CD8-positive, alpha-beta memory T cell (primary cell): ENCODE measurements at places on chromosomes 1 and 21.

- DNase-seq: no peak
Observed at GRCh38 chr21:35150562-35151226, 101.6 kb upstream of the RUNX1 start.

GRCh38 chr1:112307930-112308591 is 88.0 kb upstream of the CTTNBP2NL start:
- no peak for DNase-seq

DNA sequence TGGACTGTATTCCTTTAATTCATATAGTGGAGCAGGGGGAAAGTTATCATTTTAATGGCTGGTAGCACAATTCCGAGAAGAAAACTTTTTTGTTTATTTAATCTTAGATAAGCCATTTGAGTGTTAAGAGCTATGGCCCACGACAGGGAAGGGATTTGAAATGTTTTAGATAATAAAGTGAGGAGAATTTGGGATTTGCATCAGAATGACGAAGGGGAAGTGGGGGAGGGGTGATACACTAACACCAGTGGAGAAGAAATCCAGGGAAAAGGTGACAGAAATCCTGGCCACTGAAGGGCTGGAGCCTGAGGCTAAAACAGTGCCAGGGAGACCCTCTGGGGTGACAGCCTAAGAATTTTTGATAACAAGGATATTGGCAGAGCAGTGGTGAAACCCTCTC is 21.0 kb downstream of the LEPR start:
- DNase-seq: no peak

DNA sequence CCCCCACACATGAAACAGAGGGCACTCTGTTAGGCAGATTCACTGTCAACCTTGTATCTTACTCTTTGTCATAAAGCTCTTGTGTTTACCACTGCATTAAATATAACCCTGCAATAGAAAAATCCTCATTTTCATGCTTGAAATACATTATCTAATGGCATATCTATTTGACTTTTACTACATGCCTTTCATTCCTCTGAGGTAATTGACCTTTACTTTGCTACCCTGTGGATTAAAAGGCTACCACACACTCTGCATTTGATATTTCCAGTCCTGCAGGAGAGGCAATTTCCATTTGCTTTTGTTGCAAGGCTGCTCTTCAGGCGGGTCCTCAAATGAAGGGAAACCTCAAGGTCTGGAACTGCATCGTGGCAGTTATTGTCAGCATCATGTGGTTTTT is 238.0 kb downstream of the NTNG1 start:
- no peak for DNase-seq

DNA sequence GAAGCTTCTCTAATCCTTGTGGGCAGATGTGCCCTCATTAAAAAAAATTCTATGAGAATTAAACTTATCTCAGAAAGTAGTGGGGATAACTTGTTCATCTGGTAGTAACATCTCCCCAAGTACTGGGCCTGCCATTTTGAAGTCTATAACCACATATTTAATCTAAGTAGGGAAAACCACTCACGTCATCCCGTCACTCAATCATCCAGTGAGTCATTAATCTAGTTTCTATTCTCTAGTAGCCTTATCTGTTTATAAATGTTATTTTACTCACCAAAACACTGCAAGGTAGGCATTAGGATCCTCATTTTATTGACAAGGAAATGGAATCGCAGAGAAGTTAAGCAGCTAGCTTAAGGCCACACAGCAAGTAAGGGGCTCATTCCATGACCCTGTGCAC is 221.9 kb downstream of the ATG4C start:
- DNase-seq: no peak

- no peak for DNase-seq
Observed at GRCh38 chr21:35475009-35475408, 425.9 kb upstream of the RUNX1 start.

- DNase-seq: no peak
Observed at GRCh38 chr1:227786673-227787512, 28.6 kb upstream of the PRSS38 start.
